Dermis blood vessel endothelial cell (primary cell): ENCODE measurements at places on chromosomes 12 and 14.
A peak's percentile ranks its signal among the peaks of the same experiment; 100 is the strongest.

DNA sequence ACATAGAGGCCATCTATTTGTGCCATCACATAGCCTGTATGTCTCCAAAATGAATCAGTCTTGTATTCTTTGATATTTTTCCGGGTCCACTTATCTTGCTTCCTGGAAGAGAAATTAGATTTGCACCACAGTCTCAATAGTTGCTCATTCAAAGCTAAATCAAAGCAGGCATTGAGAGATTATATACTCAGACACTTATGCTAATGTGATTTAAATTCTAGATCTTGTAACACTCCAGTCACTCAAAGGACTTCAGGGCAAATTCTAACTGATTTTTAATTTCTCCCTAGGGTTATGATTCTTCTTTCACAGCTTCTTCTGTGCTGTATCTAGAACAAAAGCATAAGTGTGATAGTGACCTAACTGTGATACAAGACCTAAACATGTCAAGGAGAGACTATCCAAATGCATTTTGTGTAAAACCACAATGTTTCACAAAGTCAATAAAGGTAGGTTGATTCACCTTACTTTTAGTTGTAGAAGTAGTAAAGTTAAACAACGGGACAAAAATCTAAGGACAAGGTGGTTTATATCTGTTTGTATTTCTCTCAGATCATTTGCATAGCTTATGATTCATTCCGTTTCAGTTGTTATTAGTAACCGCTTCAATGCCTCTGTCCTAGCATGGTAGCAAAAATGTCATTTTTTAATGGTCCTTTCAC is 26.8 kb downstream of the PLBD1 start:
- DNase-seq: no peak

- no peak for DNase-seq
These were observed 170.2 kb upstream of the FOXG1 start for GRCh38 chr14:28596391-28596790.

DNA sequence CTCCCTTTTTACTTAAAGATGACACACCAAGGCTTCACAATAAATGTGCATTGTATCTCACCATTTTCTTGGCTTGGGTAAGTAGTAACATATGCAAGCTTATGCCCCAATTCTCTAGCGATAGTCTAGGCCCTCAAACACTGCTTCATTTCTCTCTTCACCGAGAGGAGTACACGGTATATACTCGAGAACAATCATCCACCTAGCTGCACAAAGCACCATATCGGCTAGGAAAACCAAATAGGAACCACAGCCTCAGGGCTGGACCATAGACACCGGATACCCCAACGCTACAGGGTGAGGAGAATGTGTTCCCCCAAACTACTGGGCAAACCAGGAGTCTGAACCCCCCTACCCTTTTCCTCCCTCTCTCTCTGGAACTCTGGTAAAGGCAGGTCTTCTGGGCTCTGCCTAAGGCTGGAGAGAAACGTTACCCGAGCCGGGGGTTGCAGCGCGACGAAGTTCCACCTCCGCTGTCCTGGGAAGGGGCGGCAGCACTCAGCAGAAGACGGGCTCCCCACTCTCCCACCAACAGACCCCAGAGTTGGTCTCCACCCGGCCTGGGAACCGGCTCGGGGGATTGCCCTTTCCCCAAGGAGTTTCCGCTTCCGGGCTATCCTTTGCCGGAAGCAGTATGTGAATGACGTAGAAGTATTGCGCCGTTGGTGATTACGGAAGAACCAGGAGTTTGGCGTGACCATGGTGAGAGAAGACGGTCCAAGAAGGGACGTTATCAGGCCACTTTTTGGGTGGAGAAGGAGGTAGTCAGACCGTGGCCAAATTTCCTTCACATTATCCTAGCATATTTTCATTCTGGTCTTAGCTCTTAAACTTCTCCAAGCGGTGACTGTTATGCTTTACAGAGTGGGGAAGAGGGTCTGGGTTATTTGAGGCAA is at the start of the genes AREL1 and FCF1:
Gene AREL1, minus strand, starts transcription at position 582 of the 896 bp plus-strand sequence. CDS start 27,465 bp downstream, outside the sequence.
Gene FCF1, plus strand, starts transcription at position 646 of the 896 bp plus-strand sequence. Its CDS starts 54 bp downstream, at position 700.
- DNase-seq: peak; percentile 93

GRCh38 chr12:118015944-118016343 is 559 bp upstream of the RFC5 start:
- no peak for DNase-seq

- DNase-seq: no peak
These were observed 1141.3 kb downstream of the BCL11B start for GRCh38 chr14:98130691-98131090.

- no peak for DNase-seq
These were observed 473.5 kb downstream of the PRKD1 start for GRCh38 chr14:29454026-29454693.
